NCI-H226 (cell line): ENCODE measurements at places on chromosomes 5 and 9.

DNA sequence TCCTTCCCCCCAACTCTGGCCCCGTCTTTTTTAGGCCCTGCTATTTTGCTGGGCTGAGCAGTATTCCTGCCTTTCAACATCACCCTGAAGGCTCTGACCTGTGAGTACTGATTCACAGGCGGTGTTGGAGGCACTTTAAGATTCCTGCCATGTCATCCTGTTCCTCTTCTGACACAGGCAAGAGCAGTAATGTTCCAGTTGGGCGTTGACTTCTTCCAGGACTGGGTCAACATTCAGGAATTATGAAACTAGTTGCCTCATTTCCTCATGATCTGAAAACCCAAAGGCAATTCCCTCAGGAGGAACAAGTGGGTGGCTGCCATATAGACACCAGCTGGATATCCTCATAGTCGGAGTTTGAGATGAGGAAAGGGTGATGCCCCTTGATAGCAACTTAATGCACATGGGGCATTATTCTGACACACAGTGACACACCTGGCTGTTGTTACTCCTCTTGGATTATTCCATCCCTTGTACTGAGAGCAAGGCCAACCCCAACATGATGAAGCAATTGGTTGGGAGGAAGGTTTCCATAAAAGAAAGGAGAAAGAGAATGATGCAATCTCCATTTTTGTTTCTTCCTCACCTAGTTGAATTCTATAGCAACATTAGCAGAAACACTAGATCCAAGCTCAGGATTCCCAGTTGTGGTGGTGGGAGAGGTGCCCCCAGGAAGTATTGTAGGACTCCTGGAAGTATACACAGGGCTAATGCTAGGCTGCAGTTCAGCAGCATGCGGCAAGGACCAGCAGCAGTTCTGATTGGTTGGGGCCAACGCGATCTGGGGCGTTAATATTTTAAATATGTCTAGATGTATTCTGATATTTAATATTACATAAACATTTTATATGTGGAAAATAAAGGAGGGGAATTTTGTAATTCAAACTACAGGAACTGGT, 19.6 kb upstream of the GLRX start:
- DNase-seq = no peak

- DNase-seq = no peak
Measured at GRCh38 chr5:111447822-111448221, 64.5 kb downstream of the STARD4 start.

- DNase-seq = no peak
Measured at GRCh38 chr5:176540956-176541337, 3.7 kb upstream of the RNF44 start.

DNA sequence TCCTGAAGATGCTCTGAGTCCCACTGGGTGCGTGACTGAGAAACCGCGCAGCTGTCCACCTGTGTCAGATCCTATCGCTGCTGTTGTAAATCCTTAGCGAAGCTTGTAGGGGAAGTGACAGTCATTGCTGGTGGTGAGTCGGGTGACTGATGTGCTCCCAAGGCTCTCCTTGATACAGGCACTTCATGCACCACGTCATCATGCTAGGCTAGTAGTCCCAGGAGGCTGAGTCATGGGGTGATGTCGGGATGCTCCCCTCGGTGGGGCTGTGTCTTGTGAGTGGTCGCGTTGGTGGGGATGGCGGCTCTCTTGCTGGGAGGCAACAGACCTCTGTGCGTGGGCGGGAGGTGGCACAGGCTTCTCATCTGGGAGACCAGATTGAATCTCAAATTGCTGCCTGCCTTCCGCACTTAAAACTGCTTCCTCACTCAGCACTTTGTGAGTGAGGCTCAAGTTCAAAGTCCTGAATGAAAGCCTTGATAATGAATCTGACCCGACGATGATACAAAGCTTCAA, 84.7 kb downstream of the CSNK1A1 start:
- DNase-seq = peak; percentile 22

GRCh38 chr5:39409033-39409432, 15.7 kb downstream of the DAB2 start:
- no peak for DNase-seq

DNA sequence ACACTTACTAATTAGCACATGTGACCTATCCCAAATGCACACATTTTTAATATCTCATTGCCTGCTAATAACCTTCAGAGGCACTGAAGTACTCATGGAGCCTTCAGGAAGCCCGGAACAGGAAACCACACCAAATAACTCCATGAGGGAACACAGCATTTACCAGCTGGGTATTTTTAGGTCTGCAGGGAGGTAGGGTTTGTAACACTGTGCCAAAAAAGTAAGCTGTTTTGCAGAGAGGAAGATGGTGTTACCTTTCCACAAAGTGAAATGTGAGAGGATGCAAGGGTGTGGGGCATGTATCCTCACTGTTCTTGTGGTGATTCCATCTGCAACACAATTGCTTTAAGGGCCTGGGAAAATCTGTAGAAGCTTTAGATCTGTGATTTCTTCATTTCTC, 64.4 kb downstream of the NUDT12 start:
- DNase-seq = no peak

GRCh38 chr9:93258818-93259489, 75.0 kb downstream of the WNK2 start:
- no peak for DNase-seq

- no peak for DNase-seq
Measured at GRCh38 chr5:132998556-132998955, 27.8 kb downstream of the ZCCHC10 start.

DNA sequence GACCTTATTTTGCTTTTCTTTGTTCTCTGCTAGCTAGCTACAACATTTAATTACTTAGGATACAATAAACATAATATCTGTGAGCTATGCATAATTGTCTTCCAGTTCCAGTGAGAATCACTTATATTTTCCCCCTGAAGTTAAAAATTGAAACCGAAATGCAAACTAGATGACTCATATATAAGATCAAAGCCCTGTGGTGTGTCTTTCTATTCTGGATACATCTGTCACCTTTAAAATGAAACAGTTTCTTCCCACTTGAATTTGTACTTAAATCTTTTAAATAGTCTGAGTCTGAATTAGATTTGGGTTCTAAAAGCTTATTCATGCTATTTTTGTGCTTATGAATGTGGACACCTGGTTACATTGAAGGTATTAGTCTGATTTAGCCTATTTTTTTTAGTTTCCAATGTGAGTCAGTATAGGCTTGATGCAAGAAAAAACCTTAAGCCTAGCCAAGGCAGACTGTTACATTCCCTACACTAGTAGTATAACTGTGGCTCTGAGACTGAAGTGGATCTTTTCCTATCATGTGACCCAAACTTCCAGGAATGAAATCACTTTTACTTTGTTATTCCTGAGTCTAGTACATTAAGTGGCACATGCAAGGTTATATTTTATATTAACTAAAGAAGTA, 703.5 kb upstream of the RGMB start:
- DNase-seq = no peak

DNA sequence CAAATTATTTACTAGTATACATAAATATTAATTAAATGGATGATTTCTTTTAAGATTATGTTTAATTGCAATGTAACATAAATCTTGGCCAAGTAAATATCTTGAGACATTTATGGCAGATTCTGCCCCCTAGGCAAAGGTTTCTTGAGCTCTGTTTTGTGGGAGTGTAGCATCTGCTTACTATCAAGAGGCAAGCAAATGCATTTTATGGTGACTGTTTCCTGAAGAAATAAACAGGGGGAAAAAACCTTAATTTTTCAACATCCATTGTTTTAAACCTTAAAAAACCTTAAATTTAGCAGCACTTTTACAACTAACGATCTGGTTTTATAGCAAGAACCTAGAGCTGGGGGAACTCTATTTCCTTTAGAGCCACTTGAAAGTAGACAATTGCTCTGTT, 25.7 kb upstream of the FREM1 start:
- no peak for DNase-seq

DNA sequence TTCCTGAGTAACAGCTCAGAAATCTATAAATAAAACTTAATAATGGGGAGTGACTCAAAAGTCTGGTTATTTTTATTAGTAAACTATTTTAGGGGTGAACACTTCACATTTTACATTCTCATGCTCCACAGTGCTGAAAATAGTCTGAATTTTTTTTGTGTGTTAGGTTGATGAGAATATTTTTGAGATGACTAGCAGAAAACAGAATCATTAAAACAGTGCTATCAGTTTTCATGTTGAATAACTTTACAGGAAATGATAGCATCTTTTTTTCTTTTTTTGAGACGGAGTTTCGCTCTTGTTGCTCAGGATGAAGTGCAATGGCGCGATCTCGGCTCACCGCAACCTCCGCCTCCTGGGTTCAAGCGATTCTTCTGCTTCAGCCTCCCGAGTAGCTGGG, 60.3 kb downstream of the TMC1 start:
- DNase-seq = no peak

DNA sequence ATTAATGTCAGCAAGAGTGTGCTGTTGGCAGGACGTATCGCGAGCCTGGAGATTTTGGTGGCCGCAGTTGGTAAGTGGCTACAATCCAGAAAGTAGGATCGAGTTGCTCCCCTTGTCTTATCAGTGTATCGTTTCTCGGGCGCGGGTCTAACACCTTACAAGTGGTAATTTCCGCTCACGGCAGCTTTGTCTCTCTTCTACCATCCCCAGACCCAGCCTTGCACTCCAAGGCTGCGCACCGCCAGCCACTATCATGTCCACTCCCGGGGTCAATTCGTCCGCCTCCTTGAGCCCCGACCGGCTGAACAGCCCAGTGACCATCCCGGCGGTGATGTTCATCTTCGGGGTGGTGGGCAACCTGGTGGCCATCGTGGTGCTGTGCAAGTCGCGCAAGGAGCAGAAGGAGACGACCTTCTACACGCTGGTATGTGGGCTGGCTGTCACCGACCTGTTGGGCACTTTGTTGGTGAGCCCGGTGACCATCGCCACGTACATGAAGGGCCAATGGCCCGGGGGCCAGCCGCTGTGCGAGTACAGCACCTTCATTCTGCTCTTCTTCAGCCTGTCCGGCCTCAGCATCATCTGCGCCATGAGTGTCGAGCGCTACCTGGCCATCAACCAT, 1.1 kb downstream of the PTGER4 start:
- no peak for DNase-seq

- no peak for DNase-seq
Measured at GRCh38 chr5:107968406-107968843, 297.7 kb upstream of the EFNA5 start.

DNA sequence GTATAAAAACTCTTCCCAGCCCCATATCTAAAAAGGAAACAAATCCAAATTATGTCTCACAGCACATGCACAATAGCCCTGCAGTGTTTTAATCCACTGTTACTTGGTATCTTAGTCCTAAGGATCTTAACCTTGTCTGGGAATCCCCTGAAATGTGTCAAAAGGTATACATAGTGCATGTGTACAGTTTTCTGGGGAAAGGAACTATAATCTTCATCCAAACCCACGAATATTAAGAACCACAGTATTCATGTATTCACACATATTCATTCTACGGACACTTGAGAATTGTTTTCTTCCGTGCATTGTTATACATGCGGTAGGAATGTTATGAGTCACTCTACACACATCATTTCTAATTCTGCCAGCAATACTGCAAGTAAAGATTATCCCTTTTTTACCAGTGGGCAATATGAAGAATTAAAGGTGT, 47.8 kb upstream of the SNX2 start:
- DNase-seq = peak; percentile 81
